Frontal cortex (tissue), 4 donors: ENCODE measurements at places on chromosomes 6 and 20.
A peak's percentile ranks its signal among the peaks of the same experiment; 100 is the strongest.

DNA sequence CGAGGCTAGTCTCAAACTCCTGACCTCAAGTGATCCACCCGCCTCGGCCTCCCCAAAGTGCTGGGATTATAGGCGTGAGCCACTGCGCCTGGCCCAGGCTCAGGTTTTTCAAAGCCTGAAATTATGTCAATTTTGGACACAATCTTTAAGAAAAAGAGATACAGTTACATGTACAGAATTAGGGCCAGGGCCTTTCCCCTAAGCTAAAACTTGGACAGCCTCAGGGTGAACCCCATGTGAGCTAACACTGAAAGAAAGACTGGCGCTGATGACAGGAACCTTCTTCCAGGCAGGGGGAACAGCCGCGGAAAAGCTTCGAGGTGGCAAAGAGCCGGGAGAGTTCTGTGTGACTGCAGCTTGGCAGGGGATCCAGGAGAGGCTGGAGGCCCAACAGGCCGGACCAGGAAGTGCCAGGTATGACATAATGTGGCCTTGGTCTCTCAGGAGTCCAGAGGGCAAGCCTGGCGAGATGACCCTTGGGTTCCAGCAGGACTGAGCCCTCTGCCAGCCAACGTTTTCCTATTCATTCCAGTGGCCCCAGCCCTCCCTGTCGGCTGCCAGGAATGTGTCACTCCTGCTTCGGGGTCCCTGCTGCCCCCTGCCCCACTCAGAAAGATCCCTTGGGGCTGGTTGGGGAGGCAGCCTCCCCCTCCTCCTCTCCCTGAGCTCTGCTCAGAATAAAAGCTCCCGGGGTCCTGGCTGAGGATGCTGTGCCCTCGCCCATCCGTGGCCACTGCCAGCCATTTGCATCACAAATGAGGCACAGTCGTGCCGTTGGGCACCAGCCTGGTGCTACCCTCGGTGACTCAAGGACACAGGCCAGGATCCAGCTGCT lies 37.3 kb downstream of the RBM38 start:
- DNase-seq = peak; percentile 55

DNA sequence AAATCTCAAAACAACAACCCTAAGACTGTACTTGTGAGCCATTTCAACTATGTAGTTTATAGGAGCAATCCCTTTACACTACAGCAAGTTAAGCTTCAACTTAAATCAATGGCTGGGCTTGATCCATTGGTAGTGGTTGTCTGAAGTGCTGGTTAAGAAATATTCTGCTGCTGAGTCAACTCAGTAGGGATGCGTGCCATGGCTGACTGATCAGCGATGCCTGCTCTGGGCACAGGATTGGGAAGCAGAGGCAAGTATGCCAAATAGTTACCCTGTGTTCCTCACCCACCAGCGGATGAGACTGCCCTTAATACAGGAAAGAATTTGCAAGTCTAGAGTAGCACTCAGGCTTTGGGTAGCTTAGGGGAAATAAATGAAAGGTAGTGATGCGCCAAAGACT lies 41.5 kb downstream of the GCM1 start:
- DNase-seq = no peak

- no peak for DNase-seq
These were observed 2.0 kb upstream of the PLCG1 start for GRCh38 chr20:41135187-41135887.

GRCh38 chr6:15109338-15110090 lies 136.4 kb upstream of the JARID2 start:
- DNase-seq = no peak

GRCh38 chr20:36847710-36848040 lies 28.3 kb upstream of the TLDC2 start:
- DNase-seq = no peak

- DNase-seq = no peak
These were observed 97.8 kb downstream of the RAMACL start for GRCh38 chr6:166488701-166489100.

DNA sequence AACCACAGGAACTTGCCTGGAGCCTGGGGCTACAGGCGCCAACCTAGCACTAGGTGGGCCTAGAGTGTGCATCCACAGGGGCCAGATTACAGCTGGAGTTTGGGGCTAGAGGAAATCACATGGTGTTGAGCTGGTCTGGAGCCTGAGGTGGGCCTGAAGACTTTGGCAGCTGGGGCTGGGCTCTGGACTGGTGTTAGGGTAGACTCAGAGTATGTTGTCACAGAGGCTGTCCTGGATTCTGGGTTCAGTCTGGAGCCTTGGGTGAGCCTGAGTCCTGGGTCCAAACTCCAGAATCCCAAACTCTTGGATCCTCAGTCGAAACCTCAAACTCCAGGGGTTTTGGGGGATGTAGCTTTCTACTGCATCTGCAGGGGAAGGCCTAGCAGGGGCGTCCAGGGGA lies 356.7 kb downstream of the FRK start:
- no peak for DNase-seq
